ENCODE measurements at places on chromosomes 5 and 9.
A peak's percentile ranks its signal among the peaks of the same experiment; 100 is the strongest.

DNA sequence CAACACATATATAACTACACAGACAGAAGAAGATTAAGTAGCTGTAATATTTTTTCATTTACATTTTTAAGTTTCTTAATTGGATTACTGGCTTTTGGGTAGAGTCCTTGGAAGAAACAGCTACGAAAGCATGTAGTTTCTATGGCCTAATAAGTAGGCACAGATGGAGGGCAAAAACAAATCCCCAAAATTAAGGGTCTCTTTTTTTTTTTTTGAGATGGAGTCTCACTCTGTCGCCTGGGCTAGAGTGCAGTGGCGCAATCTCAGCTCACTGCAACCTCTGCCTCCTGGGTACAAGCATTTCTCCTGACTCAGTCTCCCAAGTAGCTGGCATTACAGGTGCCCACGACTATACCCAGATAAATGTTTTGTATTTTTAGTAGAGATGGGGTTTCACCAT, 27.1 kb upstream of the MTMR12 start:
- no peak for DNase-seq

DNA sequence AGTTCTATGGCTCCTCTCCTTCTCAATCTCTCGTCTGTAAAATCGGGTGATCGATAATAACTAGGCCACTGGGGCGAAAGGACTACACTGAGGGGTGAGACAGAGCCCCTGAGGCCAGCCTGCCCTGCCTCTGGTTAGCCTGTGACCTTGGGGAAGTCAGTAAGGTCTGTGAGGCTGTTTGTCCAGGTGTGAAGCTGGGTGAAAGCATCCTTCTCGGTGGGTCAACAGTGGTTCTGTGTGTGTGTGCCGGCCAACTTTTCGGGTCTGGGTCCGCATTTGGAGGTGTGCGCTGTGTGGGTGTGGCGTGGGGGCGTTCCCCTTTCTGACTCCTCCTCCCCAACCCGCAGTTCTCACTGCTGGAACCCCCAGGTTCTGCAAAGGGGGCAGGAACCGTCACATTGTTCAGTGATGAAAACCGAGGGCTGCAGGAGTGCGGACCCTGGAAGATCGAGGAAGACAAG, 5.0 kb upstream of the RNF44 start:
- DNase-seq: peak; percentile 65

DNA sequence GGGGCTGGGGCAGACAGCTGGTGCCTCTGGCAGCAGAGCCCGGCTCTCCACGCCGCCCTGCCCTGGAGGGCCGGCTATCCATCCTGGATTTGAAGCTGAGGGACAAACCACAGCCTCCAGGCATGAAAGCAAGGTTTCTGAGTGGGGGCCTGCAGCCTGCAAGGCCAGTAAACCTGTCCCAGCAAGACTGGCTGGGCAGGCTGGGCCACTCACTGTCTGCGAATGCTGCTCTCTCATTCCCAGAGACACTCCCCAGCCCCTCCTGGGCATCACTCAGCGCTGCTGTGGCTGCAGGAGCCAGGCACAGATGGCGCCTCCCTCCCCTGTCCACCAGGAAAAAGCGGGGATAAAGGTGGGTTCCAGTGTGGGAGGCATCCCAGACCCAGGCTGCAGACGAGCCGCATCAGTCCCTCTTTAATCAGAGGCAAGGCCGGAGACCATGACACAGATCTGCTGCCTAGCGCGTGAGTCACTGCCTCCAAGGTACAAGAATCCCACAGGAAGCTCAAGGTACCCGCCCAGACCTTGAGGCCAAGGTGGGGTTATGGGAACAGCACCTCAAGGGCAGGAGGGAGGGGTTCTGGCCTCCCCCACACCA, 118.0 kb downstream of the VAV2 start:
- DNase-seq: no peak

DNA sequence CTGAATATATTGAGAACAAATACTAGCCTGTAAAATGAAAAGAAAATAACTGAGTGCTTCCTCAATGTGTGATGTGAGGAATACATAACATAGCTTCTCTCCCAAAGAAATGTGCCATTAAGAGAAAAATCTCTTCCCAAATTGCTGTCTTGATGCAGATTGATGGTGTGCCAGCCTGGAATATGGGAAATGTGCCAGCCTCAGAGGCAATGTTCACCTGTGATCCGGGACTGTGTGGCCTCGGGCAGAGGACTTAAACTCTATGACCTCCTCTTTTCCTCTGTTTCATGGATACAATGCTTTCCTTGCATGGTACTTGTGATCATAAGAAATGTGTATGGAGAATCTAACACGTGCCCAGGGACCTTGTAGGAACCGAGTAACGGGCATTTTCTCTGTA, 370.9 kb downstream of the DIRAS2 start:
- no peak for DNase-seq

GRCh38 chr5:32851559-32852173, 140.5 kb downstream of the NPR3 start:
- DNase-seq: no peak

DNA sequence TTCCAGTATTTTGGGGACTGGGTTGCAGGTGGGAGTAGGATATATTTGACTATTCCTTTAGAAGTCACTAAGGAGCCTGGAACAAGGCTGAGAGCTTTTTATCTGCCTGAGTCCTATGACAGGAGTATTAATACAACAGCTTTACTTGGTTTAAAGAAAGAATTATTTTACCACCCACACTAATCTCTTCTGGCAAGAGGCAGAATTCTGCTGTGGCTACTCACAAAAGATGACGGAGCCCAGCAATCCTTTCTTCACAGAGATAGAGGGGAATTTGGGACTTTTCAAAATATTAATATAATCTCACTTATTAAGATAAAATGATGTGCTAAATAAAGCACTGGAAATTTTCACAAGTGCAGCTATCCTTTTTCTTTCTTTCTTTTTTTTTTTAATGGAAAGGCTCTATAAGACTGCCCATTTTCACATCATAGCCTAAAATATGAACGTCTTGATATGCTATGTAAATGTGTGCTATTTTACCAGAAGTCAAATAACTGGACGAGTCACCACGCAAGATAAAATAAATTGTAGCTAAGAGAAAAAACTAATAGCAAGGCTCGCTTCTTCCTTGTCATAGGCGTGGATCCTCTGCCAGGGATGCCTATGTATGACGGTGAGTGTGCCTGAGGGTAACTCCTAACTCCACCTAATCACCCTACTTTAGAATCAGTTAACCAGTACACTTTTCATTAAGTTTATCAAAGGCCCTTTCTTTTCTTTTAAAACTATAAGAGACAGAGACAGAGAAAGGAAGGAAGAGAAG, 76.3 kb downstream of the ZNF608 start:
- no peak for DNase-seq

- DNase-seq: no peak
Measured at GRCh38 chr5:133928587-133929393, 39.6 kb downstream of the C5orf15 start.

DNA sequence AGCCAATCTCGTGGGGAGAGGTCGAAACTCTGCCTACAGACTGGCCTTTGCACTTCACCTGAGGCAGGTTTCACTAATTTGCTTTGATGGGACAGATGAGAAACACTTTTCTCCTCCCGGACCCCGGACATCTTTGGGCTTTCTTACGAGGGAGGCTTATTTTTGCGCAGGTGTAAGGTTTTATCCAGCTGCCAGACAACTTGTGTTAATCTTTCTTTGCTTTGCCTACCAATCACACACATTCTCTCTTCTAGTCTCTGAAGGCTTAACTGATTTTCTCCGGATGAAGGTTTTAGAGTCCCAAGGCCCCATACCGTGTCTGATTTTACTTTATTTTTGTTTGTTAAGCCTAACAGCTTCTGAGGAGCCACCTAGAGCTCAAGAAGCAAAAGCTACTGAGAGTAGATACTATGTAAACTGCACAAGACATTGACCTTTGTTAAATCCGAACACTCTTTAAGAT, 436 bp upstream of the EMB start:
- DNase-seq: no peak

- no peak for DNase-seq
Measured at GRCh38 chr9:20087481-20087880, 298.6 kb upstream of the SLC24A2 start.

DNA sequence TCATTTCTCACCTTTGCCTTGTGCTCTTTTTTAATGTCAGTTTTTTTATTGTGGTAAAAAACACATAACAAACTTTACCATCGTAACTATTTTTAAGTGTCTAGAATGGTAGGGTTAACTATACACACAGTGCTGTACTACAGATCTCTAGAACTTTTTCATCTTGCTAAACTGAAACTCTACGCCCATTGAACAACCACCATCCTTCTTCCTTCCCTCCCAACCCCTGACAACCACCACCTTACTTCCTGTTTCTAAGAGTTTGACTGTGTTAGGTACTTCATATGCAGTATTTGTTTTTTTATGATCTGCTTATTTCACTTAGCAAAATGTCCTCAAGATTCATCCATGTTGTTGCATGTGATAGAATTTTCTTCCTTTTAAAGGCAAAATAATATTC, 54.9 kb downstream of the PSAT1 start:
- no peak for DNase-seq

GRCh38 chr5:150499437-150499956, 8.4 kb upstream of the NDST1 start:
- DNase-seq: no peak

DNA sequence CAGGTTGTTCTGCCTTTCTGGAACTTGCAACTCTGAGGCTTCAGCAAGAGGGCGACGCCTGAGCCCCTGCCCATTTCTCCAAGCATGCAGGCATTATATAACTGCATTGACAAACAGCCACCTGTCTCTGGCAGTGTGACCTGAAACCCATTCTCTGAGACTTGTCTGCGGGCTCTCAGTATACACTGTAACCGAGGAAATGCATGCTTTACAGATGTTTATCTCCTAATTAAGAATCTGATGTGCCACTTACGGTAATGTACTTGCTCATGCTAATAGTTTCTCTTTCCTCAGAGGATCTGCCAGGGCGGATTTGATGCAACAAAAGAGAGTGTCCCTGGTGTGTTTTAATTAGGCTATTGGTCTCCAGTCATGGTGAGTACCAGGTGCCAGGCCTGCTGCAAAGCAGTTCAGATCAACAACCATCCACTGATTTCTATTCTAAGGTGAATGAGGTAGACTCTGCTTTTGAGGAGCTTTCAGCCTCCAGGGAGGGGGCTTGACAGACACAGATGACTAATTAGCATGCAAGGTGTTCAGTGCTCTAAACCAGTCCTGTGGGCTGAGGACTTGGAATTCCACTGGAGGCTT, 593.7 kb upstream of the KLF4 start:
- DNase-seq: no peak

DNA sequence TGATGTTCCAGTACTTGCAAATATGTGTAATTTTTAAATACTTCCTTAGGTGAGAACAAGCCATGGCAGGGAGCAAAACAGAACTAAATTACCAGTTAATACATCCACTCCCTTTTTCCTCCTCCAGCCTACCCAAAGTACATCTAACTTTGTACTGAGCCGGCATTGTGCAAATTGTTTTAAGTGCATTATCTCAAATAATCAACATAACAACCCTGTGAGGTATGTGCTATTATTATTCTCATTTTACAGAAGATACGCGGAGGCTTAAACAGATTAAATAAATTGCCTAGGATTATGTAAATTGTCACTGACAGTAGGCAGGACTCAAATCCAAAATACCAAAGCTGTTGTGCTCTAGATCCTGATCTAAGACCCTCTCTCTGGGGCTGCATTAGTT, 55.5 kb upstream of the KLF4 start:
- no peak for DNase-seq

- no peak for DNase-seq
Measured at GRCh38 chr9:121373011-121373729, 3.1 kb upstream of the STOM start.

DNA sequence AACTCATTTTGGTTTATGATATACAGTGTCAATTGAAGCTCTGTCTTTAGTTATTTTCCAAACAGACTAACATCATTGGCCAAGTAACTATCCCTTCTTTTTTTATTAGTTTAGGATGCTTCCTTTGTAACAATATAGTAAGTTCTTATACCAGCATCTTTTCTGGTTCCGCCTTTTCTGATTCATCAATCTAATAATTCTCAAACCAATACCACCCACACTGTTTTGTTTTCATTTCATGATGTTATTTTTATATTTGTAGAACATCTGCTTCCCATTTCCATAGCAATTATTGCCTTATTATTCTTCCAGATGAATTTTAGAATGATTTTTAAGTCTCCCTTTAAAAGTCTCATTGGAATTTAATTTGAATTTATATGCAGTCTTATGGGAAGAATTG, 218.1 kb downstream of the RFK start:
- no peak for DNase-seq

GRCh38 chr9:133067813-133068212, 6.0 kb downstream of the CEL start:
- DNase-seq: no peak

DNA sequence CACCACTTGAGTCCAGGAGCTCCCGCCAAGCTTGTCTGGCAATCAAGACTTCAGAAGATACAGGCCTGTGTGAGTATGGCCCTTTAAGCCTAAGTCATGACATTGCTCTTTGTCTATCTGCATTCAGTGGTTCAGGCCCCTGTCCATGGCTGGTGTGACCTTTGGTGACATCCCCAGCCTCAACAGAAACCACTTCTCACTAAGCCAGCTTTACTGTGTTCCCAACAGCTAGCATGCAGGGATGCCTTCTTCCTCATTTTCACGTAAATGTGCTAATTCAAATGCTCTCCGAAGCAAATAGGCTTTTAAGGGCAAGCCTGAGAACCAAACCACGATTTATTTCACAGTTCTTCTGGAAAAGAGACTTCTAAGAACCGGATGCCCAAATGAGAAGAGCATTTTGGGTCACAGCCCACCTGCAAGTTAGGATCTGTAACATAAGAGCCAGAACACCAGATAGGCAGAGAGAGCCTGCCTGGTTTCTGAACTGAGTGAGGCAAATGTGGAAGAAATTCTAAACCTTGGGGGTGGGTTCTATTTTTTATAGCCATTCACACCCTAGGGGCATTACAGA, 14.9 kb downstream of the CD180 start:
- DNase-seq: no peak

DNA sequence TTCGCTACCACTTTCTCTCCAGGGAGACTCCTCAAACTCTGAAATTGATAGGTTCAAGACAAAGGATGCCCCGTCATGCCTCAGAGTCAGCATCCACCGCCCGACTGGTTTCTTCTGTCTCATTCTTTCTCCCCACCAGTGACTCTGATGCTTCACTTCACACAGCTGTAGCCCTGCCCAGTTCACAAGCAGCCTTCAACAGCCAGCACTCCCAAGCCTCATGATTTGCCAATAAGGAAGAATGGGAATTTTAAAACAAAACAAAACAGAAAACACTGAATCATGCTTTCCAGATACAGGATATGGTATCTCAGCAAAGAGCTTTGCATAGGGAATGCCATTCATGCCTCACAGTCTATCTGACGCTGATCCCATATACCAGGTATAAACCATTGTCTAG, 371.2 kb upstream of the RORB start:
- no peak for DNase-seq

DNA sequence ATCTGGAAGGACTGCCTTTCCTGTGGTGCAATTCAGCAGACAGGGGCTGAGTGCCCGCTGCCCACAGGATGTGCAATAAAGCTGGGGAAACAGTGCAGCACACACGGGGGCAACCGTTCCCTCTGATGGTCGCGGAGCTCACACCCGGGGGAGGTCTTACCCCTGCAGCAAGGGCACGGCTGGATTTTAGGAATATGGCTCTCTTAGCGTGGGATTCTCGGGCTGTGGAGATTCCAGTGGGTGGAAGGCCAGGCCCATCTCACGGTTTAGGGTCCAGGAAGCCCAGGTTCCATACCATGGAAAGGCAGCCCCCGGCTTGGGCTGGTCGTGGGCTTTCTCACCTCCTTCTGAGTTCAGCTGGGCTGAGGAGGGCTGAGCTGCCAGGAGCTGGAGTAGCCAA, 244.1 kb downstream of the MED10 start:
- no peak for DNase-seq

GRCh38 chr5:150034662-150035061, 34.1 kb downstream of the HMGXB3 start:
- no peak for DNase-seq
